Fibroblast of villous mesenchyme (primary cell): ENCODE measurements at places on chromosomes 1 and 21. TPM values are rescaled to one million over a fixed set of nuclear protein-coding genes. Genes with fewer than 3 reads are reported as not detected.

CD1E gene
- total RNA-seq: not detected in 2 replicates

DNA sequence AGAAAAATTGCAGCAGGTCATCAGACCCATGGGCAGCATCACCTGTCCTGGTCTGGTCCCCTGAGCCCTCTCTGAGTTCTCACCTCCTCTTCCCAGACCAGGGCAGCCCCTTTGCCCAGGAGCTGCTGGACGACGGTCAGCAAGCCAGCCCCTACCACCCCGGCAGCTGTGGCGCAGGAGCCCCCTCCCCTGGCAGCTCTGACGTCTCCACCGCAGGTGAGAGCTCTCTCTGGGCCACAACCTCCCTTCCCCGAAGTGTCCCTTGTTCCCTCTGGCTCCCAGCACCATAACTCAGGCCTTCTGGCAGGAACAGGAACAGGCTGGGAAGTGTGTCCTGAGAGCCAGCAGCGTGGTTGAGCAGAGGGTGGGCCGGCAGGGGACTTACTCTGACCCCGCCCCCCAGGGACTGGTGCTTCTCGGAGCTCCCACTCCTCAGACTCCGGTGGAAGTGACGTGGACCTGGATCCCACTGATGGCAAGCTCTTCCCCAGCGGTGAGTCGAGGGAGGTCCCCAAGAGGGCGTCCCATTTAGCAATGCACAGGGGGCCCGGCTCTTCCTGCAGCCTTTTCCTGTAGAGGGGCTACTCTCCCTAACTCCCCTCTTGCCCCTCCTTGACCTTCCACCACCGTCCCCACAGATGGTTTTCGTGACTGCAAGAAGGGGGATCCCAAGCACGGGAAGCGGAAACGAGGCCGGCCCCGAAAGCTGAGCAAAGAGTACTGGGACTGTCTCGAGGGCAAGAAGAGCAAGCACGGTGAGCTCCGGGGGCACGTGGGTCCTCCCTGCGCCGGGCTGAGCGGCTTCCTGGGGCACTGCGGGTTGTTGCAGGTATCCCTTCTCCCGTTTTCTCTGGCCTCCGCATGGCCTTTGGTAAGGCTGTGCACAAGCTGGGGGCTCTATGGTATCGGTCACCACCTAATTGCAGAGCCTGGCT lies 2.4 kb downstream of the ELF3 start:
- no peak for DNase-seq

DNA sequence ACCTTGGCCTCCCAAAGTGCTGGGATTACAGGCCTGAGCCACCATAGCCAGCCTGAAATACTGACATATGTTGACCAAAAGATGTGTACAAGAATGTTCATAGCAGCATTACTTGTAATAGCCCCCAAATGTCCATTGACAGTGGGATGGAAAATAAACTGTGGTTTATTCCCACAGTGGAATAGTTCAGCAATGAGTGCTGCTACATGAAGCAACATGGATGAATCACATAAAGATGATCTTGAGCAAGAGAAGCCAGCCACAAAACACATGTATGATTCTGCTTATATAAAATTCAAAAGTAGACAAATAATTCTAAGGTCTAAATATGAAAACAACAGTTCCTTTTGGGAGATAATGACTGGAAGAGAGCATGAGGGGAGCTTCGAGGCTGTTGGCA lies 9.1 kb upstream of the CREG1 start:
- peak; percentile 14 for DNase-seq

DNA sequence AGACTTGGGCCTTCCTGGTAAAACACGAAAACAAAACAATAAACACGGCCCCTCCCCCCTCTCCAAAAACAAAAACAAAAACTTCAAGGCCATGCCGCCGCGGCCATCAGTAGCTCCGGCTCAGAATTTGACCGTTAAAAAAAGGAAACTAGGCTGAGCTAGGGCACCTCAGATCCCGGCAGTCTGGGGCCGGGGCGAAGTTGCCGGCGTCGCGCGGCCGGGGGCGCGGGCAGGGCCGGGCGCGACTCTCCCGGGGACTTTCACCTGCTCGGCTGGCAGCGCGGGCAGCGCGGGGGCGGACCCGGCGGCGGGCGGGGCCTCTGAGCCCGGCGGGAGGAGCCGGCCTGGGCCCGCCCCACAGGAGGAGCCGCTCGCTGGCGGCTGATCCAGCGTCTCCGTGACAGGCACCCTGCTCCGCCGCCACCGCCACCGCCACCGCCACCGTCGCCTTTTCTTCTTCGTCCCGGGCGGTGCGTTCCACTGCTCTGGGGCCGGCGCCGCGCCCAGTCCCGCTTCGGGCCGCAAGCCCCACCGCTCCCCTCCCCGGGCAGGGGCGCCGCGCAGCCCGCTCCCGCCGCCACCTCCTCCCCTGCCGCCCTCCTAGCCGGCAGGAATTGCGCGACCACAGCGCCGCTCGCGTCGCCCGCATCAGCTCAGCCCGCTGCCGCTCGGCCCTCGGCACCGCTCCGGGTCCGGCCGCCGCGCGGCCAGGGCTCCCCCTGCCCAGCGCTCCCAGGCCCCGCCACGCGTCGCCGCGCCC lies at the start of gene NOS1AP:
Gene NOS1AP (plus strand): TSS at position 358 of the 760 bp plus-strand sequence. CDS start 487 bp downstream, outside the sequence.
- DNase-seq: peak; percentile 37

DNA sequence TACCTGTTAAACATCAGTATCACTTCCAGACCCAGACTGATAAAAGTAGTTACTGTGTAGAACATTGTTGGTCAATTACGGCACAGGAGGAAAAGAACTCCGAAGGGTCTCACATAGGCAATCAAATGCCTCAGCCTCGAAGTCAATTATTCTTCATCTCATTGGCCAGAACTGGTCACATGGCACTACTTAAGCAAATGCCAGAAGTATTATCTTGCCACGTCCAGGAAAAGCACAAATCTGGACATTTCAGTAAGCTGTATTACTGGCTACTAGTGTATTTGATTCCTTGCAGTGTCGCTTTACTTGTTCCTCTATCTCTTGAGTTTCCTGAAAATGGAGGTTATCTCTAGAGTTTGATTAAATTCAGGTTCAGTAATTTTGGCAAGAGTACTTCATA lies 24.4 kb downstream of the DIO1 start:
- peak; percentile 11 for DNase-seq

DNA sequence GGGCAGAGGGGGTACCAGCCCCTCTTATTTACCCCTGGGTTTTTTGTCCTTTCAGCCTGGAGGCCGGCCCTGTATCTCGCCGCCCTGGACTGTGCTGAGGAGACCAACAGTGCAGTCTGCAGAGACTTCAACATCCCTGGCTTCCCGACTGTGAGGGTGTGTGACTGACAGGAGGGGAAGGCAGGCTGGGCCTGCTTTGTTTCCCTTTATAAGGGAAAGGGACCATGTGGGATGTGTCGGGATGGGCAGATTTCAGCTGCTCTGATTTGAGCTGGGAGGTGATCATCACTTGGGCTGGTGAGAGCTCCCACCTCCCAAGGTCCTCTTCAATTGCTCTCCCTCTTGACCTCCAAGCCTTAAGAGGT lies 11.7 kb downstream of the QSOX1 start:
- DNase-seq: no peak

DNA sequence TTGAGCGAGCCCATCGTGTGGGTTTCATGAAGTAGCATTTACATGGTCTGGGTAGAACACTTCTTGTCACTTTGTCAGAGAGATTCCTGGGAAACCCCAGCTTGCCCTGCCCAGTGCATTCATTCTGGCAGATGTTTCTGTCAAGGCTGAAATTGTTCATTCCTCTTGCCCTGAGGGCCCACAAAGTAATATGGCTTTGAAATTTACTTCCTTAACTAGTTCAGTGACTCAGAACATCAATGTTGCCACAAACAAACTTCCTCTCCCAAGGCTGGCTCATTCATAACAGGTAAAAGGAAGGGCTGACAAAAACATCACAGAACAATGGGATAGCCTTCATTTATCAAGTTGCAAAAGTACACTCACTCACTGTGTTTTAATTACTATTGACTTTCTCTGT lies 5.0 kb upstream of the KIAA0040 start:
- DNase-seq: no peak

TNFSF4 gene
- total RNA-seq: 45.1 and 127 TPM in 2 replicates

RHEX gene
- total RNA-seq: not detected in 2 replicates

CHD5 gene
- under 0.01 TPM in 2 replicates for total RNA-seq

- no peak for DNase-seq
These were observed 17.1 kb upstream of the CNR2 start for GRCh38 chr1:23930270-23930669.
